CD4-positive, alpha-beta T cell (primary cell): ENCODE measurements at places on chromosomes 3 and 15.

GRCh38 chr3:180358179-180358578, 243.8 kb upstream of the TTC14 start:
- DNase-seq: no peak

DNA sequence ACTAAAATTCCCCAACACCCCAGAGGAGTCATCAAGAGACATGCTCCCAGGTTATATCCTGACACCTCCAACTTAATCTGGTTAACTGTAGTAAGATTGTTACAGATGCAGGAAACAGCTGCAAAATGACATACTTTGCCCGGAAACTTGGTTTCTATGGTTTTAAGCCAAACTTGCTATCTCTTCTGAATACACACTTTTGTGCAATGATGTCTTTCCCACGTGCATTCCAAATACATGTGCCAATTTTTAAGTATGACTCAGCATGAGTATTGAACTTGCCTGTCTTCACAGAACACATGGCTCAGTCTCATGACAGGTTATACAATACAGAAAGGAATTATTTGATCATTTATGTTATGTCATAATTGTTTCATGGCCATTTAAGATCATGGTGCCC, 207.0 kb upstream of the DCBLD2 start:
- DNase-seq: no peak

- no peak for DNase-seq
Observed at GRCh38 chr3:190504354-190505125, 9.3 kb upstream of the IL1RAP start.

GRCh38 chr3:189393598-189393997, 221.8 kb downstream of the TPRG1 start:
- no peak for DNase-seq

- DNase-seq: no peak
Observed at GRCh38 chr15:101083336-101084045, 164.3 kb downstream of the LRRK1 start.

- DNase-seq: no peak
Observed at GRCh38 chr3:111763001-111763471, 96.0 kb upstream of the PHLDB2 start.

GRCh38 chr3:116102037-116102436, 343.2 kb downstream of the LSAMP start:
- no peak for DNase-seq

- no peak for DNase-seq
Observed at GRCh38 chr15:90106522-90107117, 4.4 kb upstream of the IDH2 start.

DNA sequence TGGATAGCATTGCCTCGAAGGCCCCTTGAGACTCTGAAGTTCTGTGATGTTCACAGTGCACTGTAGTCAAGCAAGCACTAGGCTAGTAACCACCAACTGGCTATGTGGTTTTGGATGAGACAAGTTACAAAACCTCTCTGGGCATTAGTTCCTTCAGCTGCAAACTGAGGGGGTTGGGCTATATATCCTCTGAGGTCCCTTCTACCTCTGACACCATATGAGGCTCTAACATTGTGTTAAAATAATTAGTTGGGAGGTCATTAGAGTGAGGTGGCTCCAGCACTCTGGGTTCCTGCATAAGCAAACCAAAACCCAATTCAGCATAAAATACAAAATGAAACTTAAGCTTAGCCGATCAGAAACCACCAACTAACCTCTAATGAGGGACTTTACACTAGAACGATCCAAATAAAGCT, 209.5 kb upstream of the LRRN1 start:
- DNase-seq: no peak

DNA sequence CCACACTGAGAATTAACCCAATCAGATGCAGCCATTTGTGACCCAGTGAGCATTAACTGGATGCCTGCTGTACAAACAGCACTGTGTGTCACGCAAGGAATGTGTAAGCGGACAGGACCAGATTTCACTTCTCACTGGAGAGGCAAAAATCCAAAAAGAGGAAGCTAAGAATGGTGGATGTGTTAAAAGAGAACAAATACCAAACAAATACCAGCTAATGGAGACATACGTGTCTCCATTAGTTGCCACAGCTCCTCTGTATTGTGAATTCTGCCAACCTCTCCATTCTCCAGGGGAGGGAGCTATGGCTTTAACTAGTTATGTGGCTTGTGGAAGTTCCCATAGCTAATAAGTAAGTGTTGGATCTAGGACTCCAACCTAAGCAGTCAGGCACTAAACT, 2.6 kb downstream of the LTF start:
- DNase-seq: no peak

- DNase-seq: no peak
Observed at GRCh38 chr3:54042259-54042823, 80.0 kb upstream of the CACNA2D3 start.
